Stimulated activated CD4-positive, alpha-beta T cell treated with anti-CD3 and anti-CD28 coated beads, Interleukin-1b, Interleukin-23, amount 100 ng/mL, for 1 hour (primary cell): ENCODE measurements at places on chromosomes 12 and 14.

DNA sequence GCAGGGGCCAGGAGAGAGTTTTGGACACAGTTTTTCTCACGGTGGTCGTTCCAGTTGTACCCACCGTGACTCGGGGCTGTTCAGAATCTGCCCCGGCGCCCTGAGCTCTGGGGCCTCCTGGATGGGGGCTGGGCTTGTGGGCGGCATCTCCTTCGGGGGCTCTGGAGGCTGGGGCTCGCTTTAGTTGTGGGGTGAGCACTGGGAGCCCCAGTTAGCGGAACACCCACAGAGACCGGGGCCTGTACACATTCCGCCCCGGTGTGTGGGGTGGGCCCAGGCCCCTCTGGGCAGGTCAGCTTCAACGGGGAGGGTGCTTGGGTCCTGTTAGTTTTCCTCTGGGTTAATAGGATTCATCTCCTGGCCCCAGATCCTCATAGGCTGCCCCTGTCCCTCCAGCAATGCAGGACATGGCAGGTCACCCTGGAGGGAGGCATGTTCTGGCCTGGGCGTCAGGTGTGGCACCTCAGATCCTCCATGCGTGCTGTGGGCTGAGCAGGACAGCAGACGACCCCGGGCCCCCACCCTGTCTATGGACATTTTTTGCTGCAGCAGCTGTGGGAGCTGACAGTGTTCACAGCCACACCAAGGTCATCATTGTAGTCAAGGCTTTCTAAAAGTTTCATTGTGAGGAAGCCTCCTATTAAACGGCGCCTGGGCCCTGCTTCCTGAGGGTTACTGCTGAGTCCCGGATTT lies 393.2 kb downstream of the TMEM121 start:
- no peak for DNase-seq

DNA sequence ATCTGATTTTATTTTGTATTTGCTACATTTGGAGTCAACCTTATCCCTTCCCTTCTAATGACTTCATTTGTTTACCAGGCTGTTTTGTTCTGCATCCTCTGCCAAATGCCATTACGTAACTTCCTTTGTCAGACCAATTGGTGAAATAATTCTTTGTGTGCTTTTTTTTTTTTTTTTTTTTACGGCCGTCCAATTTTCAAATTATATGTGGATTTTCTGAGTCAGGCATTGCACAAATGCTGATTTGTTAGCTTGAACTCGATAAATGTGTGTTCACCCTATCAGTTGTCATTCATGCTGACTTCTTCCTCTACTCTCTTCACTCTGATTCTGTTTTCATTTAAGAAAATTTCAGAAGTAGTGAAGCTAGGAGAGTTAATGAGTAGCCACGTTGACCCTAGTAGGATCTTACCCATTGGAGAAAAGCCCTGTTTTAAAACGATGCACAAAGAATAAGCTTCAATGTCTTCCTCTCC lies 386.2 kb downstream of the DIO2 start:
- no peak for DNase-seq

DNA sequence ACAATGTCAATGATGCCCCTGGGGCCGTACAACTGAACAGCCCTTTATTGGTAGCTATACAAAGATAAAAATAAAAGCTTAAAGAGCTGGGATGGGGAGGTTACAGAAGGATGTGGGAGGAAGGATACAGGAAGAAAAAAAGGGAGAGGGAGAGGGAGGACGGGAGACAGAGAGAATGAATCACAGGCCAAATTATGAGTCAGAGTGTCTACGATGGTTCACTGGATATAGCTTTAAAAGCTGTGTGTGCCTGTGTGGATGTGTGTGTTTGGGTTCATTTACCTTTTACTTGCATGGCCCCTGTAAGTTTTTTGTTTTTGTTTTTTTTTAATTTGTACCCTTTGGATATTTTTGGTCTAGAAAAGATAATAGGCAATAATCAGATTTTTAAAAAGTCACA lies 111.9 kb downstream of the CCDC60 start:
- no peak for DNase-seq

- no peak for DNase-seq
Observed at GRCh38 chr12:39638178-39638577, 18.6 kb upstream of the ABCD2 start.

DNA sequence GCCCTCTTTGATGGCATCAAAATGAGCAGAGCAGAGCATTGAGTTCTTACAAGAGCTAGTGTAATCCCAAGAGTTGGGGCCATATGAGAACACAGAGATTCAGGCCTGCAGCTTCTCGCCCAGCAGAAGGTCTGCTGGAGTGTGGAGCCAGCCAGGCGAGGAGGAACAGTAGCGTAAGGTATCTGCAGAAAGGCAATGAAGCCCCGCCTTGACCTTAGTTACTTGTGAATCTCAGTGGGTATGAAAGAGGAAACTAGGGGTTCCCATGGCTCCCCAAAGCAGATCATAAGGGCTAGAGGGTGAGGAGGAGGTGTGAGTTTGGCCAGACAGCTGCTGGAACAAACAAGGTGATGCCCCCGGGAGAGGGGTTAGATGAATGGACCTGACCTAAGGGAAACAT lies 49.4 kb downstream of the SLC8A3 start:
- DNase-seq = no peak

- no peak for DNase-seq
Observed at GRCh38 chr12:32292151-32292550, 107.2 kb upstream of the FGD4 start.

GRCh38 chr14:64040044-64040443 lies 187.2 kb downstream of the SYNE2 start:
- DNase-seq = no peak

DNA sequence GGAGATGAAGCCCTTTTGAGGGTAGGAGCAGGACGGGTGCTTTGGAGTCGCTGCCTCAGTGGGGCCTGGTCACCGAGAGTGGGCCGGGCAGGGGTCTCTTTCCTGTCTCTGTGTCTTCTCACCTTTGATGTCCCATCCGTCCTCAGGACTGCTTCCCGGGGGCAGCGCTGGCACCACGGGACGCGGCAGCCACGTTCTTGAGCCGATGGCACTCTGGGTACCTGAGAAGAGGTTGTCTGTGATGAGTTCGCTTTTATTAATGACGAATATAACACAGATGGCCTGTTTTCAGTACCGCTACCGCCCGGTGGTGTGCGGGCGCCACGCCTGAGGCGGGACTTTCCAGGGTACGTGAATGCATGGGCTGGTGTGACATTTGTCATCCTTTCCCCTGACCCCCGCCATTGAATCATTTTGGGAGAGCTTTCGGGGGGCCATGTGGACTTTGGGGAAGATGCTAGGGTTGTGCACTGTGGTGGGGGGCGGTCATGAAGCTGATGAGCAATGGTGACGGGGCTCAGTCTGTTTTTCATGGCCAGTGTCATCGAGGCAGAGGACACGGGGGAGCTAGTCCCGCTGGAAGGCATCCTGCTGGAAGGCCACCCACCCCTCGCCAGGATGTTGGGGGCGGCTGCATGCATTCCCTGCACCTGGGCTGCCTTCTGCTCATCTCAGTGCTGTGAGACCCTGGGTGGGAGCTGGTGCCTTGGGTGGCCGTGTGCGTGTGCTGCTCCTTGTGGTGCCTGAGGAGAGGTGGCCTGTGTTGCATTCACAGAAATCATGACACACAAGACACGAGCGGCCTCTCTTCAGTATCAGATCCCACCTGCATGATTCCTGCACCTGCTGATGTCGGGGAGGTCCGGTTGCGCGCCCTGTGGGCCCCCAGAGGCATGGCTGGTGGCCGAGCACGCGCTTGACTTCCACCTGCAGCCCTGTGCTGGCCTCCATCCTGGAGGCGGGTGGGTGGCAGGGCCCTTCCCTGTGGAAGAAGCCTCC lies 162.5 kb upstream of the RTL1 start:
- no peak for DNase-seq

DNA sequence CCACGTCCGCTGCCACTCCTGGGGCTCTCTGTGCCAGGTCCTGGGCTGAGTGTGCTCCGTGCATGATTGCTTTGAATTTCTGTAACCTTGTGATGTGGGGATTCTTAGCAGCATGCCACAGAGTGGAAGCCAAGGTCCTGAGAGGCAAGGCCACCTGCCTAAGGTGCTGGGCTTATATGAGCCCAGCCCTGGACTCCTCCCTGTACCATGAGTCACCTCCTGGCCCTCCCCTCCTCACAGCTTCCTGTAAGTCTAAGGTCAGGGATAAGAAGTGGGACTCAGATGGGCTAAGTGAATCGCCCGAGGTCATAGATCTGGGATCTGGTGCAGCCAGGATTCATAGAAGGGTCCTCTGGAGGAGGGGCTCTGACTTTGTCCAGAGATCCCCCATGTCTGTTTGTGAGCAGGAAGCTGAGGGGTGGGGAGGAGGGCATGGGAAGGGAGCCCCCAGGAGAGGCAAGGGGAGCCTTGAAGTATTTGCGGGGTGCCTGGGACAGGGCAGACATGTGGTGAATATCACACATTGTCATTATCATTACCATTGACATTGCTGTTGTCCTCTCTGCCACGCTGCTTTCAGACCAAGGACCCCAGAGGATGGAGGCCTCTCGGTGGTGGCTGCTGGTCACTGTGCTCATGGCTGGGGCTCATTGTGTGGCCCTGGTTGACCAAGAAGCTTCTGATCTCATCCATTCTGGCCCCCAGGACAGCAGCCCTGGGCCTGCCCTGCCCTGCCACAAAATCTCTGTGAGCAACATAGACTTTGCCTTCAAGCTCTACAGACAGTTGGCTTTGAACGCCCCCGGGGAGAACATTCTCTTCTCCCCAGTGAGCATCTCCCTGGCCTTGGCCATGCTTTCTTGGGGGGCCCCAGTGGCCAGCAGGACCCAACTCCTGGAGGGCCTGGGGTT lies 28.8 kb downstream of the SERPINA3 start:
- DNase-seq = no peak

GRCh38 chr12:13205809-13206559 lies 9.5 kb downstream of the EMP1 start:
- no peak for DNase-seq

DNA sequence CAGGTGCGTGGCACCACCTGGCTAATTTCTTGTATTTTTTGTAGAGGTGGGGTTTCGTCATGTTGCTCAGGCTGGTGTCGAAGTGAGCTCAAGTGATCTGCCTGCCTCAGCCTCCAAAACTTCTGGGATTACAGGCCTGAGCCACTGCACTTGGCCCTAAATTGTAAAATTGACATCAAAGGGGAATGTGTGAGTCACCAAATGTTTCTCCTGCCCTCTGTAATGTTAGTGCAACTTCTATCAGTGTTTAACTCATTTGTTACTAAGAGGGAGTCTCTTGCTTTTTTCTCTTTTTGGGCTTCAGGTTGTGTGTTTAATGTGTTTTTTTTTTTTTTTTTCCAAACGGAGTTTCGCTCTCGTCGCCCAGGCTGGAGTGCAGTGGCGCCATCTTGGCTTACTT lies 2.3 kb downstream of the TULP3 start:
- no peak for DNase-seq
